ENCODE measurements at places on chromosomes 1 and 21.

GRCh38 chr1:27536010-27536757 lies 46.2 kb upstream of the WASF2 start:
- DNase-seq = no peak

GRCh38 chr1:83954166-83954823 lies 44.6 kb downstream of the TTLL7 start:
- no peak for DNase-seq

DNA sequence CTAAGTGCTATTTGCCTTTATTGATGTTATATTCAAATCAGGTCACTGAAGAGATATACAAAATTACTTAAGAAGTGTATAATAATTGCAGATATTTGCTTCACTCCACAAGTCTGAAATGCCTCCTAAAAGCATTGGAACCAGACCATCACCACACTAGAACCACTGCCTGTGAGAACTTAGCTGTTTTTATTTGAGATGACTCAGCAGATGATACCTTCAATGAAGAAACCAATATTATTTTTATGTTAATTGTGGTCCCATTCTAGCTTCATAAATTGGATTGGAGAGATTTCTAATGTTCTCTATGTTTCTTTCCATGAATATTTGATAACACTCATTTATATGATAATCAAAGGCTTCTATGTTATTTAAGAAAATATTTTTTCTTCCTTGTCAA lies 740.6 kb downstream of the KCNT2 start:
- DNase-seq = no peak

GRCh38 chr21:42387843-42388340 lies 8.0 kb downstream of the TMPRSS3 start:
- no peak for DNase-seq

- no peak for DNase-seq
Measured at GRCh38 chr1:110880708-110881374, 7.9 kb downstream of the CD53 start.

- no peak for DNase-seq
Measured at GRCh38 chr1:43822040-43822690, 111.4 kb upstream of the ARTN start.

DNA sequence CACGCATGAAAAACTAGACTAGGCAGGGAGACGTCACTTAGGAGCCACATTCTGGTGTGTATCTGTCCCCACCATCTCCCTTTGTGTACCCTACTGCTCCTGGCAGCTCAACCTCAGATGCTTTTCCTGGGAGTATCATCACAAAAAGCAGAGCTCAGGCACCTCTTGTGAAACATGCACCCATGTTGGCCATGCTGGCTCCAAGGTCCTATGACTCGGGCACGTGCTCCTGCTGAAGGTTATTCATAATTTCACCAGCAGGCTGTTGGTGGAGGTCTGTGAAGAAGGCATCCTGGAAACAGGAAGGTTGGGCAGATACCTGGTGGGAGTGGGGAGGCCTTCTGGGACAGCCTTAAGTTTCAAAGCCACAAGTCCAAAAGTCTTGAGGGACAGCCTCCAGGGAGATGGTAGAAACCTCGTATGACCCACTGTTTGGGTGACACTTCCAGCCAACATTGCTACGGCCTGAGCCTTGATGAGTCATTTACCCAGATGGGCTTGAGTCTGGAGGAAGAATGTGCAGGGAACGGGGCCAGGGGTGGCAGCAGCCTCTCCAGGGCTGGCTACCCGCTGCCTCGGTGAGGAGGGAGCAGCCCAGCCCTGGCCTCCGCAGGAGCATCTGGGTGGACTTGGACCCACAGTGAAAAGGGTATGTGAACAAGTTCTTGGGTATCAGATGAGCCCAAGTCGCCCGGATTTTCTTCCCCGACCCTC lies 75.8 kb downstream of the PGBD5 start:
- DNase-seq = no peak

GRCh38 chr1:26188477-26188876 lies 1.9 kb upstream of the CATSPER4 start:
- no peak for DNase-seq

GRCh38 chr1:182886985-182887384 lies 47.8 kb downstream of the DHX9 start:
- no peak for DNase-seq

- DNase-seq = no peak
Measured at GRCh38 chr1:43879414-43879813, 54.2 kb upstream of the ARTN start.

DNA sequence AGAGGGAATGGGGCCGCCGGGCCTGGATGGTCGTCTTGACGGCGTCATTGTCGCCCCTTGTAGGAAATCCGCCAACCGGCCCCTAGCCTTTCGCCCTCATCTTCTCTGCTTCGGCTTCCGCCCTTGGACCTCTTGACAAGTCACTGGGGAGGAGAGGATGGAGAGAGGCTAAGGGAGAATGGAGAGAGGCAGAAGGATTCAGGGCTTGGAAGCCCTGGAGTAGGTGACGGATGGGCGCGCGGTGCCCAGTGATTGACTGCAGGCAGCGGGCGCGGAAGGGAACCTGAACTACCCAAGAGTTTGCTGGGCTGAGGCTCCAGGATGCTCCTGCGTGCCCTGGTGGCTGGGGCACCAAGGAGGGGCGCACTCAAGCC lies 651 bp downstream of the PDE4B start:
- no peak for DNase-seq

DNA sequence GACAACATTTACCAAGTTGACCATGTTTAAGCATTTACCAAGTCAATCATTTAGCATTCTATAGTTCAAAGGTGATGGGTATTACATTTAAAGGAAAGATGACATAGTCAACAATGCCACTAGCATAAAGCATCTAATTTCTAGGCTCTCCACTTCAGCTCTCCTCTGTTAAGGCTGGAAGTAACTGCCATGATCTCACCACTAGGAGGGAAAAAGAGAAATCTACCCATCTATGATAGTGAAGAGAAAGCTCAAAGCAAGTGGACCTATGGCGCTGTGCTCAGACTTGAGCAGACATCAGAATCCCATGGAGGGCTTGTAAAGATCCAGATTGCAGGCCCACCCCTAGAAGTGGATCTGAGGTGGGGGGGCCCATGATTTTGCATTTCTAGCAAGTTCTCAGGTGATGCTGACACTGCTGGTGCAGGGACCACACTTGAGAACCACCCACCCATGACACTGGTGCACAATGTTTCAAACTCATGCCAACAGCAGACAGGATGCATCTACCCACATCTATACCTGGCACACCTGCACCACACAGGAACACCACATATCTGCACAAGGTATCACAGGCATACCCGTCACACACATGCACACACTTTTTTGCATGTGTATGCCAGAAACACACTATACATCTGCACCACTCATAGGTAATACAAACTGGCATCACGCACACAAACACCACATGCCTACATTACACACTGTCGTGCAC lies 392.9 kb upstream of the RUNX1 start:
- no peak for DNase-seq

GRCh38 chr1:226100436-226101391 lies 38.2 kb downstream of the H3-3A start:
- DNase-seq = no peak

GRCh38 chr1:66589326-66589725 lies 55.4 kb downstream of the SGIP1 start:
- no peak for DNase-seq

GRCh38 chr1:119631433-119632102 lies 16.5 kb downstream of the ZNF697 start:
- DNase-seq = no peak

GRCh38 chr1:185716095-185716494 lies 18.1 kb upstream of the HMCN1 start:
- no peak for DNase-seq

DNA sequence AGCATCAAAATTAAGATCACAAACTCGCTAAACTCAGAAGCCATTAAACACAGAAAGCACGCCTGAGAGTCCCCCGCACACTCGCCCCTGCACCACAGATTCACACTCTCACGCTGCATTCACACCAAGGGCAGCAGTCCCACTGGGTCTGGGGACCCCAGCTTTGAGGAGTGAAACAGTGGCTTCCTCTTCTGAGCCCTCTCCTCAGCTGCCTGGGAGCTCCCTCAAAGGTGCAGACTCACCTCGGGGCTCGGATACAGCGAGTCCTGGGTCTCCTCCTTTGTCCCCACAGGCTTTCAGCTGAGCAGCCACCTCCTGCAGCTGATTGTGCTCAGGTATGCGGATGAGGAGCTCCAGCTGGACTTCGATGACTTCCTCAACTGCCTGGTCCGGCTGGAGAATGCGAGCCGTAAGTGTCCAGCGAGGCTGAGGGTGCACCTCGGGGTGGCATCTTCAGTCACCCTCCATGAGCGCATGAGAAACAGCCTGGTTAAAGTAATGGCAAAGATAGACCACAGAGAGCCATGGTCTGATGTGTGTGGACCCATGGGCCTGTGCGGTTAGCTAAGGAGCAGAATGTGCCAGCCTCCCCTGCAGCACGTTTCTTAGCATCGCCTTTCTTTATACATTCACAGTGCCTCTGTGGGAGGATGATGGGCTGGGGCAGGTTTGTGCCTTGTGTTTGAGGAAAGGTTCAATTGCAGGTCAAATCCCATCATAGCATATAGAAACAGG lies 47.9 kb downstream of the CAPN9 start:
- no peak for DNase-seq

GRCh38 chr1:208541225-208541855 lies 297.2 kb upstream of the PLXNA2 start:
- DNase-seq = no peak

DNA sequence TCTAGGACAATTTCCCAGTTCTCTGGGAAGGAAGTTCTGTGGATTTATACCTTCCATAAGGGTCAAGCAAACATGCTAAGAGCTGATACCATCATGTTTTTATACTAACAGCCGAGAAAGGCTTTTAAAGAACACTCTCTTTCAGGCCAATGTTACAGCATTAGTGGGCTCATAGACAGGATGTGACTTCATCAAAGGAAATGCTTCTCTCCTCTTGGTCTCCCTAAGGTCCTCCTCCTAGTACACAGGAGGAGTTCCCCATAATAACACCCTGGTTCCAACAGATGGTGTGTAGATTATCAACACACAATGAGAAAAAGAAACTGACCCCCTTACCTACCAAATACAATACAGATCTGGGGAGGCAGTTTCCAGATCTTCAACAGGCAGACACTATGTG lies 26.7 kb upstream of the GLIS1 start:
- DNase-seq = no peak

DNA sequence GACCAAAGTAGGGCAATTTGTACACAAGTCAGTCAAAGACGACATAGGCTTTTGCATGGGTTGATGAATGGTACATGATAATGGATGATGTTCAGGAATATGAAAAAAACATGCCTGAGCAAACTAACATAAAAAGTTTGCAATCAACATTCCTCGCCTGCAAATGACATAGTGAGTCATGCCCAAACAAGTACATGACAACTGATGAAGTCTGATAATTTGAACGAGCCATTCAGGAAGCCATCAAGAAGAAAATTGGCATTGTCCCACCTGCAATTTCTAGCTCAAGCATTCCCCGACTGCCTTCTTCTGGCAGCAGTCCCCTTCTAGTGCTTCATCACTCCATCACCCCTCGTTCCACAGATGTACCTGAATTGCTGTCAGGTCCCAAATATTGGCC lies 118.4 kb upstream of the NR5A2 start:
- peak; percentile 8 for DNase-seq

- DNase-seq = no peak
Measured at GRCh38 chr21:34018910-34019309, 54.5 kb upstream of the MRPS6 start.
